NK-92 treated with Interleukin-12 subunit alpha and Interleukin-12 subunit beta, amount 100 ng/mL, for 24 hours (cell line): ENCODE measurements at places on chromosomes 5 and 9.
A peak's percentile ranks its signal among the peaks of the same experiment; 100 is the strongest.

GRCh38 chr5:139272471-139273321 is 20.8 kb upstream of the MATR3 start:
- peak; percentile 8 for DNase-seq

- no peak for DNase-seq
Observed at GRCh38 chr9:85703398-85703797, 38.4 kb downstream of the AGTPBP1 start.

- no peak for DNase-seq
Observed at GRCh38 chr9:123044586-123044985, 11.1 kb downstream of the GPR21 start.

DNA sequence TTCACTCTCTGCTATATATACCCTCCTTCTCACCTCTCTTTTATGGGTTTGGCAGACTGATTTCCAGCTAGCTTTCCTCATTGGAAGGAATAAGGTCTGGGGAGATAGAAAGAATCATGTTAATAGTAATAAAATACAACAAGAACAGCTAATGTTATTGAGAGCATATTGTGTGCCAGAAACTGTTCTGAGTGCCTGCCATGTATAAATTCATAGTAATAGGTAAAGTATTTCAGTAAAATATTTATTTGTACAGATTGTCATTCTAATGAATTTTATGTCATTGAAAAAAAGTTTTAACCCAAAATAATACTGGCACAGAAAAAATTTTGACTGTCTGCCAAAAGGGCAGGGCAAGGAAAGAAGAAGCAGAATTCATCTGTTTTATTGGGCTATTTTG is 834.9 kb upstream of the ZNF608 start:
- DNase-seq: no peak

GRCh38 chr9:137960496-137960895 is 82.9 kb downstream of the CACNA1B start:
- no peak for DNase-seq

DNA sequence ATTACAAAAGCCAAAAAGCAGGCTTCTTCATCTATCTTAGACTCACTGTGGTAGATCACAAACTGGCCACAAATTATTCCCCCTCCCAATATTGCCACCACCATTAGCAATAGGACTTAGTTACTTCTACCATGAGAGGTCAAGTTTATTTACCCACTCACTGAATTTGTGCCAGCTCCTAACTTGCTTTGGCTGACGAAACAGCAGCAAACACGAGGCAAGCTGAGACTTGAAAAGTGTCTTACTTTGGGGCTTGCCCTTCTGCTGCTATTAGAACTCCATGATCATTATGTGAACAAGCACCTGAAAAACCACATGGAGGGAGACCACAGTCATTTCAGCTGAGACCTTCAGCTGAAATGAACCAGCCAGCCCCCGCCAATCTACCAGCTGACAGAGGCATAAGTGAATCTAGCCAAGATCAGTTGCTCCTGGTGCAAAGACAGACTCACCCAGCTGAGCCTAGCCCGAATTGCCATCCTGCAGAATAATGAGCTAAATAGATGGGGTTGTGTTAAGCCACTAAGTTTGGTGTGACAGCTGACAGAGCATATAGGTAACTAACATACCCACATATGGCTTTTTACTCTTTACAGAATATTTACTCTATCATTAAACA is 5.7 kb downstream of the WDR41 start:
- DNase-seq: no peak

- DNase-seq: no peak
Observed at GRCh38 chr5:176716320-176716719, 69.0 kb downstream of the TSPAN17 start.

GRCh38 chr5:16563686-16564085 is 53.1 kb downstream of the RETREG1 start:
- DNase-seq: no peak

DNA sequence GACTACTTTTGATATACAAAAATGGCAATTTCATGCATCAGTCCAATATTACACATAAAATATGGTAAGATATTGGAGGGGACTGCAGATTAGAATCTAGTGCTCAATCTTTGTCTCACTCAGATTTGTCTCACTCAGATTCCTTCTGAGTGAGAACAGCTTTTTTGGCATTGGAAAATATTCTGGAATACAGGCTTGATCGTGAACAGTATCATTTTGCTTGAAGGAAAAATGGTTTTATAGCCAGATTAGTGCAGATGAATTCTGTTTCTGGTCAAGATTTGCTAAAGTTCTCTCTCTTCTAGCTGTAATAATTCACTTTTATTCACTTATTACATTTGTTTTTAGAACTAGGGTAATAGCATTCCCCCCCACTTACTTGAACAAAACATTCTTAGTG is 51.2 kb downstream of the MAN2A1 start:
- DNase-seq: no peak

- peak; percentile 93 for DNase-seq
Observed at GRCh38 chr5:133051542-133052316, at the start of gene HSPA4. Gene HSPA4, plus strand, starts transcription at chr5:133052013. Its CDS starts 238 bp downstream, at chr5:133052251.

- no peak for DNase-seq
Observed at GRCh38 chr5:114953565-114953964, 216.1 kb downstream of the TRIM36 start.
